Activated CD4-positive, alpha-beta T cell treated with anti-CD3 and anti-CD28 coated beads, Interleukin-2, amount 50 U/mL, for 24 hours (primary cell): ENCODE measurements at places on chromosomes 11 and 22.

- no peak for DNase-seq
Measured at GRCh38 chr11:67286621-67287333, 2.3 kb upstream of the ANKRD13D start.

GRCh38 chr11:33507967-33508366 lies 192.7 kb downstream of the C11orf91 start:
- no peak for DNase-seq

DNA sequence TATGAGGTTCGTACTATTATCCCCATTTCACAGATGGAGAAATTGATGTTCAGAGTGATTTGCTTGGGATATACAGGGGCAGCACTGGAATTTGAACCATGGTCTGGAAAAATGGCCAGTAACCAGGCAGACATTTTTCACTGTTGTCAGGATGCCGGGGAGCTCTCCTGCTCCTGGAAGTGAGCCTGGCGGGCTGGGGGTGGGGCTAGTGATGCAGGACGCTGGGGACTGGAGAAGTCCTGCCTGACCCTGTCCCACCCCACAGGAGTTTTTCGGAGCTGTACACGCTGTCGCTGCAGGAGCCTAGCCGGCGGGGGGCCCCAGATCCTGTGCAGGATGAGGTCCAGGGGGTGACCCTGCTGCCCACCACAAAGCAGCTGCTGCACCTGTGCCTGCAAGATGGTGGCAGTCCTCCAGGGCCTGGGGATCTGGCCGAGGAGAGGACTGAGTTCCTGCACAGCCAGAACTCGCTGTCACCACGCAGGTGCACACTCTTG lies 11.1 kb downstream of the SIPA1 start:
- DNase-seq, result no peak

DNA sequence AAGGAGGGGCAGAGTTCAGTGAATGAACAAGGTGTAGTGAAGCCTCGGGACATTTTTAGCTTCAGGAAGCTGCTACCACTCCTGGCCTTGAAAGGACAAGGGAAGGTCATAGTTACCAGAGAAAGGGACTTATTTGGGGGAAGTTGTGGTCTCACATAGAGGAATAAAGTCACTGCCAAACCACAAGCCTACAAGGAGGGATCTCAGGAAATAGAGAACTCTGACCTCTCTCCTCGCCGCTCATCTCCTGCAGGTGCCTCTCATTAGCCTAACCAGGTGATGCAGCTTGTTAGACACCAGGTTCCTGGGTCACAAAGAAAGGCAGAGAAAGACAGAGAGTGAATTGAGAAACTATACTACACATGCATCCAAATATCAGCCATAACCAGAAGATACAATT lies 14.3 kb upstream of the TOLLIP start:
- DNase-seq, result no peak

DNA sequence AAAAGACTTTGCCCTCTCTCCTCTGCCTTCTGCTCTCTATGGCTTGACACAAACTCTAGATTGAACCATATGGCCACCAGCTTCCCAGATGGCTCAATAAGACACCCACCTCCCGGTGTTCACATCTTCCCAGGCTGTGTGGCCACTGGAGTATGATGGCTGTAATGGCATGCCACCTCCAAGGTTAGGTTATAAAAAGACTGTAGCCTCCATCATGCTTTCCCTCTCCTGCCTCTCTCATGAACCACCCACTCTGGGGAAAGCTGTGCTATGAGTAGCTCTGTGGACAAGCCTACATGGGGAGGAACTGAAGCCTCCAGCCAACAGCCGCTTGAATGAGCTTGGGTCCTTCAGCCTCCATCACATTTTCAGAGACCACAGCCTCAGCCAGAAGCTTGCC lies 479.2 kb downstream of the MIAT start:
- no peak for DNase-seq

DNA sequence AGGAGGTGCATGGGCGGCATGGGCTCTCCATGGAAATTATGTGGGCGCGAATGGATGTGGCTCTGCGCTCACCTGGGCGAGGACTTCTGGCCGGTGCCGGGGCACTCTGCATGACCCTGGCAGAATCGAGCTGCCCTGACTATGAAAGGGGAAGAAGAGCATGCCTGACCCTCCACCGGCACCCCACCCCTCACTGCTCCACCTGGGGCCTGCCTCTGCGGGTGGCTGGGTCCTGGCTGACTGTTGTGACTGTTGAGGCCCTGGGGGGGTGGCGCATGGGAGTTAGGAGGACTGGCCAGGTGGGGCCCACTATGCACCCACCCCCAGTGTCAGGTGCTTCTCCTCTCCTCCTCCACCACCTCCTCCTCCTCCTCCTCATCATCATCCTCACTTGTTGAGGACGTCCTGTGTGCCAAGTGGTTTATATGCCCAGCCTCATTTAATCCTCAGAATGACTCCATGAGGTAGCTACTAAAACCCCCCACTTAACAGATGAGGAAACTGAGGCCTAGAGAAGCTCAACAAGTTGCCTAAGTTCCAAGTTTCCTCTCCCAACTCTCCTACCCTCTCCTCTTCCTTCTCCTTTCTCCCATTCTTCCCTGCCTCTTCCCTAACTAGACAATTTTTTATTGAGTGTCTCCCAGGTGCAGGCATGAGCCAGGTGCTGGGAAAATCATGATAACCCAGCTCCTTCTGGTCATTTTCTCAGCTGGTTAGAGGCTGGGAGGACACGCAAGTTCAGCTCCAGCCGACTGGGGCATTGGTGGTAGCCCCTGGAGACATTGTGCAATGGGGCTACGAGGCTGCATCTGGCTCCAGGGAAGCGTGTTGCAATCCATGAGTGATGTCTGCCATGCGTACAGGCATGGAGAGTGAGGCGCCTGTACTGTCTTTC lies 2.3 kb downstream of the MYEOV start:
- DNase-seq, result no peak

DNA sequence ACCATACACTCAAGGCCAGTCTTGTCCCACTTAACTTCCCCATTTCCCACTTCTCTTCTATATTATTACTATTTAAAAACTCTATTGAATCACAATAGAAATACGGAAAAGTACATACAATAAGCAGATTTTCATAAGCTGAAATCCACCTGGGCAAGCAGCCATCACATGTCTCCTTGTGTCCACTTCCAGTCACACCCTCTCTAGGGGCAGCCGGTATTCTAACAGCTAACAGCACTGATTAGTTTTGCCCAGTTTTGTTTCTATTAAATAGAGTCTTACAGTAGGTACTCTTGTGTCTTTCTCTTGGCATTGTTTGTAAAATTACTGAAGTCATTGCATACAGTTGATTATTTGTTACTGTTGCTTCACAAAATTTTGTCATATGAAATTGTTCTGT lies 37.8 kb downstream of the PPP6R3 start:
- DNase-seq, result no peak

- no peak for DNase-seq
Measured at GRCh38 chr11:93921695-93922468, 71.5 kb upstream of the VSTM5 start.

DNA sequence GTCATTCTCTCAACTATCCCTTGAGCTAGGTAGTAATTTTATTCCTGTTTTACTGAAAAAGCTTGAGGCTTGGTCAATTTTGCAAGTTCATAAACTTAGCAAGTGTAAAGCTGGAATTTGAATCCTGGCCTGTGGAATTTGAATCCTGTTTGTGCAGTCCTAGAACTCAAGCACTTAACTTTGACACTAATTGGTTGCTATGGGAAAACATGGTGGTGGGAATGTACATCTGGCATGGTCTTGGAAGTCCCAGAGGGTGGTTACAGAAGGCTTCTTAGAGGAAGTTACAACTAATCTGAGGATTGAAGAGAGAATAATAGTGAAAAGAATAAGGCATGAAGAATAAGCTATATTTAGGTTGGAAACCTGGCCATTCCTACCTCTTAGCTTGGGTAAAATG lies 66.5 kb upstream of the LIN7C start:
- no peak for DNase-seq

- DNase-seq, result no peak
Measured at GRCh38 chr11:121625777-121626506, 173.2 kb upstream of the SORL1-AS1 start.

- DNase-seq, result no peak
Measured at GRCh38 chr22:48660790-48661740, 1166.6 kb downstream of the BRD1 start.

DNA sequence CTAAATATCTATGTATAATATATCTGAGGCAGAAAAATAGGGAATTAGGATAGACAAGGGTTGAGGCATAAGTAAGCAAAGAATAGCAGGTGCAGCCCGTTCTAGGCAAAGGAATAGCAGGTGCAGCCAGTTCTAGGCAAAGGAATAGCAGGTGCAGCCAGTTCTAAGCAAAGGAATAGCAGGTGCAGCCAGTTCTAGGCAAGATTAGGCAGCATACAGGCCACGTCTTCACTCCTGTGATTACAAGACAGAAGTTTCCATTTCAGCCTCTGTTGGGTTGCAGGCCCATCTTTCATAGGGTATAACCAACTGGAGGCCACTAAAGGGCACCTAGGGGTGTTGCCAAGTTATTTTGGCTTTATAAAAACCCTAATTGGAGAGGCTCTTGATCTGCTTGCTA lies 28.8 kb upstream of the CHORDC1 start:
- no peak for DNase-seq

DNA sequence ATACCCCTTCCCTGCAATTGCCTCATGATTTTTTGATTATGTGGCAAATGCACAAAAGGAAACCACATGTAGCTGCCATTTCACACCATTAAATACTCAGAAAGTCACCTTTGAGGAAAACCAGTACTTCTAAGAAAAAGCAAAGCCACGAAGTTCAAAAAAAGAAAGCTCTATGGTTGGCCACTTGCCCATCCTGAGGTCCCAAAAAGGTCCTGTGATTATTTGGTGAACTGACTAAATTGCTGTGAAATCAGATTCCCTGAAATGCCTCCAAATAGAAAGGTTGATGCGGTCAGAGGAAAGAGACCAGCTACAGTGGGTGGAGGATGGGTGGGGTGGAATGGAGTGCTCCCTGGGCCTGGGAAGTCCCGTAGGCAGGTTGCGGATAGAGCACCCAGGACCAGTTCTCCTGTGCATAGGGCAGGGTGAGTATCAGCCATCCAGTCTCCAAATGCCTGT lies 26.9 kb downstream of the MRPL16 start:
- DNase-seq, result no peak

- DNase-seq, result no peak
Measured at GRCh38 chr11:103789952-103790351, 246.5 kb upstream of the DDI1 start.
